ENCODE measurements at places on chromosomes 6 and 20.

DNA sequence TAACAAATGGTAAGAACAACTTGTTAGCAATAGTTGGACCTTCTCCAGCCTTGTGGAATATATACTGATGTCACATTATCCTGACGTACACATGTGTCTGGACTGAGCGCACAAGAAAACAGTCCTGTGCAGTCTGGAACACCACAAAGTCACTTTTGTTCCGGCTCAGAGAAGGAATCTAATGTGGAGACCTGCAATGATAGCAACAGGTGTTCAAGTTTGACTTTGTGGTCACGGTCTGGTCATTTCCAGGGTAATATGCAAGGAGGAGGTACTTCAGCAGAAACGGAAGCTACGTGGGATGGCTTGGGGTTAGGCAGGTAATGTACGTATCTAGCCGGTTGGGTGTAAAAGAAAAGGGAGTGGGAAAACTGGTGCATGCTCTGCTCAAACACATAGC is 687.2 kb upstream of the AGPAT4 start:
- no peak for DNase-seq

GRCh38 chr6:11275598-11275997 is 43.1 kb upstream of the NEDD9 start:
- DNase-seq = no peak

GRCh38 chr20:5024982-5025381 is 23.7 kb upstream of the SLC23A2 start:
- DNase-seq = no peak

GRCh38 chr20:15919118-15919517 is 654.1 kb downstream of the KIF16B start:
- DNase-seq = no peak

DNA sequence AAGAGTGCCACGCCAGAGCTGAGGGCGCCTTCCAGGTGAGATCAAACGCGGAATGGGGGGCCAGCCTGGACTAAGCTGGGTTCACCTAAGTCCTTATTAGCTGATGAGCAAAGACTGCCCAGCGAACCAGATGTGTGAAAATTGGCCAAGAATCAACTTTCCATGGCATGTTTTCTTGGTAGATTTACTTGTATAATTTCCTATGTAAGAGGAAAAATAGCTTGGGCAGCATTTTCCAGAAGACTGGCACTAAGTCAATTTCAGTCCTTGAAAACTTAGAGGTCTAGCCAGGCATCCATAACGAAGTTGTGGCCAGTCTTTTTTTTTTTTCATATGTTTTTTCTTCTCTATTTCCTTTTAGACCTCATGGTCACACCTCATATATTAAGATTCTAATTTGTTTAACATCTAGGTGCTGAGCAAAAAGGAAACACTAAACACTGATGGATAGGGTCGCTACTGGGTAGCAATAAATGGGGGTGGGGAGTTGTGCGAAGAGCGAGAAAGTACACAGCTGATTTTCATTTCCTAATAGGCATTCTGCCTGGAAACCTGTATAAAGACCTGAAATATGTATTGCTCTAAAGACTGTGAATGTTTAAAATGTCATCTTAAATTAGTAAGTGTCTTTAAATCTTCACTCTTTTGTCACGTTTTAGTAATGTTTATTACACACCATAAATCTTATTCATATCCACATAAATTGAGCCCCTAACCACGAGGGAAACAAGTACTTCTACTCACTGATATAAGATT is 188.8 kb downstream of the CD83 start:
- DNase-seq = no peak

GRCh38 chr6:145323646-145324045 is 411.7 kb downstream of the EPM2A start:
- no peak for DNase-seq

- DNase-seq = no peak
Observed at GRCh38 chr6:118313208-118313607, 234.9 kb upstream of the PLN start.

DNA sequence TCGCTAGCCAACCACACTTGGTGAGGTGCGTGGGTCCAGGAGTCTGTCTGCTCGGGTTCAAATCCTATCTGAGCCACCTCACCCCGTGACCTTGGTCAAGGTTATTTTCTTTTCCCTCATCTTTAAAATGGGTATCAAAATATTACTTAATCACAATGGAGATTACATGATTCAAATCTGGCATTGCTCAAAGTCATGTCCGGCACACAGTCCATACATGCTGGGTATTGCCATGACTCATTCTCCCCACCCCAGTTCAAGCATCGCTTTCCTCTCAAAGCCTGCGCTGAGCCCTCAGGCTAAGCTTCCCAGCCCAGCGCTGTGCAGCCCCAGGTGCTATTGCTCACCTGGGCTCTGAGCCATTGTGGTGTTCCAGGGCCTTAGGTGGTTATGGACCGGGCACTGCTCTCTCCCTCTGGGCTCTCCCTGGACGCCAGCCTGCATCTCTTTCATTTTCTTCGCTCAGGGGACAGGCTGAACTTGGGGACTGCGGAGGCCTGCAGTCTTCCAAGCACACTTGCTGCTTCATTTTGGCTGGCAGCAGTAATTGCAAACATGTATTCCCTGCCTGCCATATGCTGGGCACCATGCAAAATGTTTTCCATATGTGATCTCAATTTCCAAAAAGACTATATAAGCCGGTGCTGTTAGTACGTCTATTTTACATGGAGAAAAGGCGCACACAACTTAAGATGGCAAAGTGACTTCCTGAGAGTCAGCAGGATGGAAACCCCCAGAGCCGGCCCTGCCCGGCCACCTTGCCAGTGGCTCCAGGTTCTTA is 27.3 kb downstream of the WRNIP1 start:
- peak; percentile 46 for DNase-seq

DNA sequence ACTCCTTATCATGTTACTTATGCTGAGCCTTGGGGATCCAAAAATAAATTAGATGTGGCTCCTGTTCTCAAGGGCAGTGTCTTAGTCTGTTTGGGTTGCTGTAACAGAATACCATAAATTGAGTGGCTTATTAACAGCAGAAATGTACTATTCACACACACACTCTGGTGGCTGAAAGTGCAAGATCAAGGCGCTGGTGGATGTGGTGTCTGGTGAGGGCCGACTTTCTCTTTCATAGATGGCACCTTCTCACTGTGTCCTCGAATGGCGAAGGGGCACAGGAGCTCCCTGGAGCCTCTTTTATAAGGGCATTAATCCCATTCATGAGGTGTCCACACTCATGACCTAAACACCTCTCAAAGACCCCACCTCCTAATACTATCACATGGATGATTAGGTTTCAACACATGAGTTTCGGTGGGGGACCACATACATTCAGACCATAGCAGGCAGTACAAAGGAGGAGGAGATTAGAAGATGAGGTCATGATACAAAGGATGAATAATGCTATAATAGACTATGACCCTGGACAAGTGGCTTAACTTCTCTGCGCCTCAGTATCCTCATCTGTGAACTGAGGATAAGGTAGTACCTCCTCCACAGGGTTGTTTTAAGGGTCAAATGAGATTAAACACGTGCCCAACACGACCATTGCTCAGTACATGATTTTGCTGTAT is 34.1 kb downstream of the RPP40 start:
- DNase-seq = no peak

DNA sequence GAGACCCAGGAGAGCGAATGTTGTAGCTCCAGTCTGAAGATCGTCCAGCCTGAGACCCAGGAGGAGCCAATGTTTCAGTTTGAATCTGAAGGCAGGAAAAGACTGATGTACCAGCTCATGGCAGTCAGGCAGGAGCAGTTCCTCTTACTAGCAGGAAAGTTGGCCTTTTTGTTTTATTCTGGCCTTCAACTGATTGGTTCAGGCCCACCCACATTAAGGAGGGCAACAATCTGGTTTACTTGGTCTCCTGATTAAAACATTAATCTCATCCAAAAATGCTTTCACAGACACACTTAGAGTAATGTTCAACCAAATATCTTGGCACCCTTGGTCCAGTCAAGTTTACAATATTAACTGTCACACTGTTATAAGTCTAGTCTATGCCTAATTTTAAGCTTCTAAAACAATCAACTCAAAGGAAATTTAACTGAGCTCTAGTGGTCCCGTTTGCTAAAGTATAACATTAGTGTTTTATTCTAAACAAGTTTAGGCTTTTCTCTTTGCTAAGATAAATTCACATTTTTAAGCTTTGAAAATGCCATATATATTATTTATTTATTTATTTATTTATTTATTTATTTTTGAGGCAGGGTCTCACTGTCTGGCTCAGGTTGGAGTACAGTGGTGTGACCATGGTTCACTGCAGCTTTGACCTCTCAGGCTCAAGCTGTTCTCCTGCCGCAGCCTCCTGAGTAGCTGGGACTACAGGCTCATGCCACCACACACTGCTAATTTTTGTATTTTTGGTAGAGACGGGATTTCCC is 275.5 kb upstream of the SLC35B3 start:
- DNase-seq = no peak

DNA sequence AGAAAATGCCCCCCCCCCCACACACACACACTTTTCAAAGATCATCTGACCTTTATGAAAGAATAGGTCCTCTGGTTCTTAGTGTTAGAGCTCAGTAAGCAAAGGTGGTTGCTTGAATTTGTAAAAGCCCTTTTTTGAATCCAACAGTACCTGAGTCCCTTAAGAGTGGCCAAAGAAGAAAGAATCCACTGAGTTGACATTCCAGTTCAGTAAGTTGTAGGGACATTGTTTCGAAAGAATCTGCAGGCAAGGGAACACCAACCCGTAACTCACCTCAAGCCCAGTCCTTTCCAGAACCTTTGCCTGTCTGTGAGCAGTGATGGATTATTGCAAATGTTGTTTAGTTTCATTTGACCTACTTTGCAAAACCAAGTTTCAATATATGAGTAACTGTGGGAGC is 64.2 kb upstream of the MAP3K4 start:
- no peak for DNase-seq

DNA sequence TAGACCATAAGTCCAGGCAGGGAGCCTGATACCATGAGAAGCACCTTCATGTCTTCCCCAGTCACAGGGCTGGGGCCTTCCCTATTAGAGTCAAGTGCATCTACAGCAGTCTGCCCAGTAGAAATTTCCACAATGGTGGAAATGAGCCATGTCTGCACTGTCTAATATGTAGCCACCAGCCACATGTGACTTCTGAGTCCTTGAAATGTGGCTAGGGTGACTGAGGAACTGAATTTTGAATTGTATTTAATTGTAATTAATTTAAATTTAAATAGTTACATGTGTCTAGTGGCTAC is 300.2 kb downstream of the CLIC5 start:
- no peak for DNase-seq

DNA sequence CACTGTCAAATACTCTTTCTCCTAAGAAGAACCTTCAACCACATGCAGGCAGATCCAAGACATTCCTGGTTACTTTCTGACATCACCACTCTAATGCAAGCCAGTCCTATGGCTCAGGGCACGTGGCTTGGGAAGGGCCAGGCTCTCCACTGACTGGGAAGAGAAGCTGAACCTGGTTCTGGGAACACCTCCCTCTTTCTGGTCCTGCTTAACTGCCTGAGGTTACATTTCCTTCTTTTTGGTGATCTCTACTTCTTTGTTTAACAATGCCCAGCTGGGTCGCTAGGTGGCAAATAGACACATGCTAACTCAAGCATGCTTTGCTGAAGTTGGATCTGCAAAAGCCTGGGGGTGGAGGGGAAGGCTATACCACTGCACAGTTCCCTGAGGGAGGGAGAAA is 249.8 kb downstream of the GMDS start:
- peak; percentile 10 for DNase-seq

- no peak for DNase-seq
Observed at GRCh38 chr6:148750838-148751792, 4.3 kb downstream of the UST start.

- no peak for DNase-seq
Observed at GRCh38 chr6:36649701-36650484, 28.6 kb upstream of the CDKN1A start.

- DNase-seq = no peak
Observed at GRCh38 chr20:44203161-44203560, 7.4 kb downstream of the OSER1 start.

- DNase-seq = peak; percentile 93
Observed at GRCh38 chr6:35318196-35319171, 20.9 kb downstream of the DEF6 start.

GRCh38 chr20:61345656-61346055 is 93.6 kb downstream of the CDH4 start:
- DNase-seq = no peak

GRCh38 chr6:56570413-56571359 is 72.0 kb downstream of the DST start:
- DNase-seq = peak; percentile 50

- no peak for DNase-seq
Observed at GRCh38 chr6:46849361-46849690, 56.1 kb downstream of the MEP1A start.

GRCh38 chr20:24773751-24774201 is 175.3 kb upstream of the CST7 start:
- peak; percentile 75 for DNase-seq

DNA sequence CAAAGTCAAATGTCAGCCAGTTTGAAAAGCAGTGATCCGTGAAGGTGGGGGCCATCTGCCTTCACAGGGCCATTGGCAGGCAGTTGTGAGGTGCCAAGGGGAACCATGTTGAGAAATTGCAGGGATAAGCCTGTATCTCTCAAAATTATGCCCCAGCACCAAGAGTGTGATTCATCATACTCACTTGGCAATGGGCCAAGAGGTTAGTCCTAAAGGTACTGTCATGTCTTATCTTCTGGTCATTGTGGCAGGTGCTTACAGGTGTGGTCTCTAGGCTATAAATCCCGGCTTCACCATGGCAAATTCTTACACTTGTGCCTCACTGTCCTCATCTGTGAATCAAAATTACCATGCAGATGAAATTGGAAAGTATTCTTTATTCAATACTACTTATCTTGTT is 150.7 kb upstream of the LAMP5 start:
- DNase-seq = no peak

- no peak for DNase-seq
Observed at GRCh38 chr20:38975539-38976120, 13.5 kb downstream of the DHX35 start.

DNA sequence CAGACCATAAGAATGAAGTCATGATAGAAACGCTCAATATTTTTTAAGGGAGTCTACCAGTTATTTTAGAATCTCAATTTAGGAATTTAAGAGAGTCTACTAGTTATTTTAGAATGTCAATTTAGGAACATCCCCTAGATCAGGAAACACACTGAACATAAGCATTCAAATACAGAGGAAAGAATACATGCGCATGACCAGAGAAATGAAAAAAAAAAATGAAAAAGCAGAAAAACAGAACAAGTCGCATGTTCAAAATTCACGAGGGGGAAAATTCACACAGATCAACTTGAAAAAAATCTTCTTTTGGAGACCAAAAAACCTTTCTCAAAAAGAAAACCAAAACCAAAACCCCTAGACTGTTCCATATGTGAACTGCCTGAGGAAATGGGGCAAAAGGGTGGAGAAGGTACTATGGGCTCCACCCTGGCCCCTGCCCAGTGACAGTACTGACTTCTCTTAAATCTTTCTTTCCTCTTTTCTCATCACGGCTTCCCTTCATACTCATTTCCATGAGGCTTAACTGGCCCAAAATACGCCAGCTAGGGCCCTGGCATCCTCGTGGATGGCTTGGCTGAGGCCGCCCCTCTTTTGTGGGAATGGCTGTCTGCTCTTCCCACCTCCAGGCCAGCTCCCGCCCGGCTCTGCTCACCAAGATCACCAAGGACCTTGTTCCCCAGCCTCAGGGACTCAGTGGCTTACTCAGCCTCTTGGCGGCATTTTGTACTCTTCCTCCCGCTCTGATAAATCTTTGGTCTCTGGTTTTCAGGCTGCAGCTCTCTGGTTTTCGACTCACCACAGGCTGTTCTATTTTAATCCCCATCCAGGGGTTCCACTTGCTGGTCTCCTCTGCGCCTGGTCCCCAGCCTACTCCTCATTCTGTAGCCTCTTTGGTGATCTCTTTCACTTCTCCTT is 11.2 kb downstream of the ZBTB2 start:
- DNase-seq = no peak

- peak; percentile 49 for DNase-seq
Observed at GRCh38 chr6:35370785-35371493, 28.6 kb downstream of the PPARD start.

GRCh38 chr20:43507150-43508080 is at the start of gene L3MBTL1:
Gene L3MBTL1 (plus strand): TSS chr20:43507697. CDS start chr20:43513504, 5,807 bp downstream.
- DNase-seq = peak; percentile 76
